ENCODE measurements at places on chromosomes 2 and 18. TPM values are rescaled to one million over a fixed set of nuclear protein-coding genes. Genes with fewer than 3 reads are reported as not detected.

- no peak for DNase-seq
Observed at GRCh38 chr18:68925268-68925667, 127.4 kb downstream of the CCDC102B start.

- DNase-seq: no peak
Observed at GRCh38 chr18:43570593-43570992, 293.3 kb upstream of the SYT4 start.

DNA sequence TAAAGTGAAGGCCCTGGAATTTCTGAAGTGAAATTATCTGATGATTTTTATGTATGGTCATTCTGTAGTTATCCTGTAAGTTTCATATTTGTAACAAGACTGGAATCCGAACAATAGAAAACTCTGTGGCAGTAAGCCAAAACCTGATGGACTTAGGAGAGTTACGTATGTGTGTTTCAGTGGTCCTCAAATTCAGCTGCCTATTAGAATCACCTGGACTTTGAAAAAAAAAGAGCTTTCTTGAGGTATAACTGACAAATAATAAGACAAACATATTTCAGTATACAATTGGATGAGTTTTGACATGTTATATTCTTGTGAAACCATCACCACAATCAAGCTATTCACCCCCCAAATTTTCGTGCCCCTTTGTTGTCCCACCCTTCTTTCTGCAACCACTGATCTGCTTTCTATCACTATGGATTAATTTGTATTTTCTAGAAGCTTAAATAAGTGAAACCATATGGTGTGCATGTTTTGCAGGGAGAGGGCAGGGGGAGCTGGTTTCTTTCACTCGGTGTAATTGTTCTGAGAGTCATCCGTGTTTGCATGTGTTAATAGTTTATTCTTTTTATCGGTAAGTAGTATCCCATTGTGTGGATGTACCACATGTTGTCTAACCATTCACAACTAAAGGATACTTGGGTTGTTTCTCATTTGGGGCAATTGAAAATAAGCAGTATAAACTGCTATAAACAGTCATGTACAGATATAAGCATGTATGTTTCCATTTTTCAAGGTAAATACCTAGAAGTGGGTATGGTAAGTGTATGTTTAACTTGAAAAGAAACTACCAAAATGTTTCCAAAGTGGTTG, 50.2 kb upstream of the EML4 start:
- no peak for DNase-seq

Gene RAMP1
- 0.43 TPM for total RNA-seq

- no peak for DNase-seq
Observed at GRCh38 chr2:197708331-197708730, 3.2 kb downstream of the MARS2 start.

Gene EMX1
- not detected for total RNA-seq

Gene CFAP53
- 0.14 TPM for total RNA-seq

Gene MAP3K19
- total RNA-seq: not detected

DNA sequence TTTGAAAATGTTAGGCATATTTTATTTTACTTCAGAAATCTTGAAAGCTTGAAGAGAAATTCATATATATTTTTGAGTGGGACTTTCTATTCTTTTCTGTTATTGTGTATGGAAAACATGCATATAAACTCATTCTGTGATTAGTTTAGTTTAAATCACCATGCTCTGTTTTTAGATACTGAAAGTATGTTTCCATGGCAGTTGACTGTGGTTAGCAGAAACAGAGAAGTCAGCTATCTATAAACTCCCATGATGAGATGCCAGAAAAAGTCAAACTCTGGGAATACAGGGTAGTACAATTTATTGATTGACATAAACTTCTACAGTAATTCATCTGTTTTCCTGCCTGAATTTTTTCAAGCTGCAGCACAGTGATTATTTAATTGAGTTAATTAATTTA, 905.3 kb upstream of the VRK2 start:
- DNase-seq: no peak

DNA sequence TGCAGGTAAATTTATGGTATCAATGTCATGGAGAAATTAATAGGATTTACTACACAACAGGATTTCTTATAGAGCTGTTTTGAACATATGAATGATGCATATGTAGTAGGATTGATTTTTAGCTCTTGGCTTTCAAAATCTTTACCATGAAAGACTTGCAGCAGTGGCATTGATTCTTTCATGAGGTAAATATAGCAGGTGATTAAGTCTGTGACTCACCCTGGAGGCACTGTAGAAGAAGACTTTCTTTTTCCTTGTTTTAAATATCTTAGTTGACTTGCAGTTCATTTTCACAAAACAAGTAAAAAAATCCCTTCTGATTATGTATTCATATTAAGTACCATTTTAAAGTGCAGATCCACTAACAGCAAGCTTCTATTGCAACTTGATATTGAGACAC, 463.0 kb downstream of the FBXO15 start:
- no peak for DNase-seq

DNA sequence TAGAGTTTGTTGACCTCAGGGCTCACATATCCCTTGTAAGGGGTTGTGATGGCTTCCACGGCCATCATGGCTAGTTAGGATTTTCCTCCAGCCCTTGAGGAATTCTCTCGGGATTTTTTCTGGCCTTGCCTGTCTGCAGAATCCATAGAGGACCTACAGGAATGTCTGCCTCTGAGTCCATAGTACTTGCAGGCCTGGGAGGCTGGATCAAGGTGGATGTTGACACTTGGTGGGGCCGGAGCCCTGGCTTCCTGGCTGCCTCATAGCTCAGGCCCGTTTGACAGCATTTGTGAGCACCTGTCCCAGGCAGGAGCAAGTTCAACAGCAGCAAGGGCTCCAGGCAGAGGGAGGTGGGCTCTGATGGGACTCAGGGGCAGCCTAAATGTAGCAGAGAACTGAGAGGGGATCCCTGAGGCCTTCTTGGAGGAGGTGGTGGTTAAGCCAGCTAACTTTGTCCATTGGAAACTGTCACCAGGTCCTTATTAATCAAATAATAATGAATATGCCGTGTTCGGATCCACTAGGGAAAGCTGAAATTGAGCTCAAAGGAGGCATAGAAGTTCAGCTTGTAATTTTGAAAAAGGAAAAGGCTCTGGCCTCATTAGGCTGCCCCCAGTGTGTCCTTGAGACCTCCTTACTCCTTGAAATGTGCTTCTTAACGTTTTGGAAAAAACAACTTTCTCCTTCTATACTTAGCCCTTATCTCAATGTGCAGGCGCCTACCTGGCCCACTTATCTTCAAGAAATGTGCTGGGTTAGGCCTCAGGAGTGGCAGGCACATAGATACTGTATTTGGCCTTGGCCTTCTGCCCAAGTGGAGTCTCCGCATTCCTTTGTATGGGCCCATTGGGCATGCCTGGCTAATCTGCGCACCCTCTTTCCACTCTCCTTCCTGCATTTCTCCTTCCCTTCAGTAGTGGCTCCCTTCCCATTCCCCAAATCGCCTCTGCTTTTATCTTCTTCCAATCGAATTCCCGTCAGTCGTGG, 66.9 kb downstream of the HPCAL1 start:
- no peak for DNase-seq

DNA sequence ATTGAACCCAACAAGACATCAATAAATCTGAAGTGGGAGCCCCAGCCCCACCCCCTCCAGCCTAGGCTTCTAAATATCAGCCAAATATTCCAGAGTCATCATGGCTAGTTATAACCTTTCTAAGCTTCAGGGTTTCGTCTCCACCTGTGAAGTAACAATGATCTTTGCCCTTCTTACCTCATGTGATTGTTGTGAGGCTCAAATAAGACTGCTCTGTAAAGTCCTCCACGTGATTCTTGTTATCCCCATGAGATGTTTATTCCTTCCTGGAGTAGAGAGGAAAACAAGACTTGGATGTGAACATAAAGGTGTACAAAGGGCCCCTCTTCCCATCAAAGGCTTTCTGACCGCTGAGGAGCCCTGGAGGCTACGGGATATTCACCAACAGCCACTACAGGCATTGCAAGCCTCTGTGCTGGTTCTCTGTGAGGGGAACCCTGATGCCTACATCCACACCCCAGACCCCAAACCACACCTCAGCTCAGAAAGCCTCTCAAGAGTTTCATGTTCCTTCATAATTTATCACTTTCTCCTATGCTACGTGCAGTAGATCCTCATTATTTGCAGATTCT, 20.1 kb upstream of the REEP1 start:
- DNase-seq: no peak

DNA sequence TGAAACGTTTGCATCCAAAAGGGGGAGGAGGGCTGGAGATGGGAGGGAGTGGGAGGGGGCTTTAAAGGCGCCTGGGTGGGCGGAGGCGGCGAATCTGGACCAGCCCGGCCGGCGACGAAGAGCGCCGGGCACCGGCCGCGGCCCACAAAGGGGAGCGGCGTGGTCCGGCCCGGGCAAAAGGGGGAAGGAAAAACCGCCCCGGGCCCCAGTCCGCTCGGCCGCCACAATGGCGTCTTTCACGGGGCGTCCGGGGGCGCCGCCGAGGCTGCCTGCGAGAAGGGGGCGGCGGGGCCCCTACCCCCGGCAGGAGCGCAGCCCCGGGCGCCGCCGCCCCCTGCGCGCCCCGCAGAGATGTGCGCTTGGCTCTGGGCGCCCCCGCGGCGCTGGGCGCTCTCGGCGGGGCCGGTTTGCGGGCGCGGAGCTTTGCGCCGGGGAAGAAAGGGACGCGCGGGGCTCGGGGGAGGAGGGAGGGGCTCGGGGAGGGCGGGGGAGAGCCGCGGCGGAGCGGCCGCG, 108.1 kb upstream of the KCTD1 start:
- DNase-seq: no peak

Gene PPP3R1
- 74.2 TPM for total RNA-seq

Gene RNF125
- total RNA-seq: 16.8 TPM

DNA sequence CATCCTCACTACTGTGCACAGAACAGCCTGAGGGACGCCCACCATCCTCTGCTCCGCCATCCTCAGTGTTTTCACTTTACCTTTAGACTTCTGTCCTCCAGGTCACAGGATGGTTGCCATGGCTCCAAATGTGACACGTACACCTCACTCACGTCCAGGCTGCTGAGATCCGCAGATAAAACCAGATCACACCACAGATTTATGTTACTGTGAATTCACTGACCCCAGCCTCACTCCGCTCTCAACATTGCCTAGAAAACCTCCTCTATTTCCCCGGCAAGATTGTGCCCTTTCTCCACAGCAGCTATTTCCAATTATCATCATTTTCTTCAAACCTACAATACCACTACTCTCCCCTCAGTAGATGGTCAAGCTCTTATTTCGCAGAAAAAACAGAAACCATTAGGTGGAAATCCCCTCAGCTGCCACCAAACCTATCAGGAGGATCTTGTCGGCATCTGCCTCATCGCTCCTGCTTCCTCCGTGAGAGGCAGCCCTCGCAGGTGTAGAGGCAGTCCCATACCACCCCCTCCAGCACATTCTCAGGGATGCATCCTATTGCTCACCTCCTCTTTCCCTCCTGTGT, 49.8 kb upstream of the SLC1A4 start:
- DNase-seq: no peak

GRCh38 chr18:30970196-30970816, 72.2 kb downstream of the DSC3 start:
- DNase-seq: no peak

Gene SLC4A5
- 1.5 TPM for total RNA-seq

DNA sequence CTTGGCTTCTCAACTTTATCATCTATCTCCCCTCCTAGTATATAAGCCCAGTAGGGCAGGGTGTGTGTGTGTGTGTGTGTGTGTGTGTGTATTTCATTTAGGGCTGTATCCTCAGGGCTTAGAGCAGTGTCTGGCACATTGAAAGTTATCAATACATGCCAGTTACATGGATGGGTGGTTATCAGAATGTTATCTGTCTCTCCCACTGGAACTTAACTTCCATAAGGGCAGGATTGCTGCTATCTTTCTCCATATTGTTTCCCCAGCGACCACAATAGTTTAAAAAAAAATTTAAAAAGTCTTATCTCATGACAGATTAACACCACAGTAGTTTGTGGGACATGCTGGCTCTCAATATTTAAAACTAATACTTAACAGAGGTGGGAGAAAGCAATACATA, 488.9 kb downstream of the PLCL1 start:
- no peak for DNase-seq

DNA sequence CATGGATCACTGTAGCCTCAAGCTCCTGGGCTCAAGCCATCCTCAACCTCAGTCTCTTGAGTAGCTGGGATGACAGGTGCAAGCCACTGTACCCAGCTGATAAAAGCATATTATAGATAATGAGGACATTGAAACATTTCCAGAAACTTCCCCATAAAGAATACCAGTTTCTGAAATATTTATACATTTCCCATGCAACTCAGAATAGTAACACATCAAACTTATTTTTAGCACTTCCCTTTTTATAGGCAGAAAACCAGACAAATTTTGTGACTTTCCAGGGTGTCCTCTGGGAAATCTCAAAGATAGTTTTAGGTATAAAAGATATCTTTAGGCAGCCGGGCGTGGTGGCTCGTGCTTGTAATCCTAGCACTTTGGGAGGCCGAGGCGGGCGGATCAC, 25.1 kb upstream of the DPYSL5 start:
- DNase-seq: no peak

DNA sequence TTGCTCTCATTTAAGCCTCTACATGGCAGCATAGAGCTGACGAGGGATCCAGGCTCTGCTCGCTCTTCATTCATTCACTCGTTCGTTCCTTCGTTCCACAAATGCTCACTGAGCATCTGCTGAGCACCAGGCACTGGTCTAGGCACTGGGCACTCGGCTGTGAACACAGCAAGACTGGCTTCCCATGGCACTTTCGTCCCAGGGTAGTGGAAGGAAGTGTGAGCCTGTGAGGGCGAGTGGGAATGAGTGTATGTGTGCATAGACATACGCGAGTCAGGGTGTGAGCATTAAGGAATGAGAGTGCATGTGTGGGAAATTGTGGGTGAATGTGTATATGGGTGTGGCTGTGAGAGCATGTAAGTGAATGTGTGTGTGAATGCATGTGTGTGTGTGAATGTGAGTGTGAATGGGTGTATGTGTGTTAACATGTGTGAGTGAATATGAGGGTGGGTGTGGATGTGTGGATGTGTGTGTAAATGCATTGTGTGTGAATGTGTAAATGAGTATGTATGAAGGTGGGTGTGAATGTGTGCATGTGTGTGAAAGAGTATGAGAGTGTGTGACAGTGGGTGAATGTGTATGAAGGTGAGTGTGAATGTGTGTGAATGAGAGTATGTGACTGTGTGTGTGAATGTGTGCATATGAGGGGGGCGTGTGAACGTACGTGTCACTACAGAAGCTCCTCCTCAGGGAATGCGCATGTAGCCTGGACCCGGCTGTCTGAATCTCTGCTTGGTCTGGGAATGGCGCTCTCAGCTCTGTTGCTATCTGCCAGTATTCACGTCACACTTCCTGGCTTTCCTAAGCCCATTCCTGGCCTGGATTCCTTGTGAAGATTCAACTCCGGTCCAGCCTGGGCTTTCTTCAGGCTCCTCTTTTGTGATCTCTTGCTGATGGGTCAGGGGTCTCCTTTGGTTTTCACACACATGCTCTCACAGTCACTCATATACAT, 28.8 kb downstream of the SNORC start:
- no peak for DNase-seq

All from activated T-cell treated with anti-CD3 and anti-CD28 coated beads, Interleukin-2, amount 50 U/mL, for 4 hours (primary cell).